Kidney (tissue), 22 donors: ENCODE measurements at places on chromosomes 3 and 15. TPM values are rescaled to one million over a fixed set of nuclear protein-coding genes. Genes with fewer than 3 reads are reported as not detected.
A peak's percentile ranks its signal among the peaks of the same experiment; 100 is the strongest.

DNA sequence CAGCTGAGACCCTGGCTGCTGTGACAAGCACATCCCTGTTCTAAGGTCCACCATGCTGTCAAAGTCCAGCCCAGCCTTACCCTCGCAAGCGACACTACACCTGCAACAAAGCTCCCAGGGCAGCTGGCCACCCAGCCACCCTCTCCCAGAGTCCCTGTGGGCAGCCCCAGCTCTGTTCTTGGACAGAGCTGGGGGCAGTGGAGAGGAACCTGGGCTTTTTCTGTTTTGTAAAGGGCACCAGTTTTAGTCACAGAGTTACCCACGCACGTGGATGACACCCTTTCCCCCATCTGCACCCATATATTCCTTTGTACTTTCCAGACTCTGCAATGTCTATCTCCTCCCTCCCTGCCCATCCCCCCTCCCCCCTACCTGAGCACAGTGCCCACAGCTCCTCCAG lies 38.9 kb downstream of the ACAN start:
- DNase-seq: no peak

DNA sequence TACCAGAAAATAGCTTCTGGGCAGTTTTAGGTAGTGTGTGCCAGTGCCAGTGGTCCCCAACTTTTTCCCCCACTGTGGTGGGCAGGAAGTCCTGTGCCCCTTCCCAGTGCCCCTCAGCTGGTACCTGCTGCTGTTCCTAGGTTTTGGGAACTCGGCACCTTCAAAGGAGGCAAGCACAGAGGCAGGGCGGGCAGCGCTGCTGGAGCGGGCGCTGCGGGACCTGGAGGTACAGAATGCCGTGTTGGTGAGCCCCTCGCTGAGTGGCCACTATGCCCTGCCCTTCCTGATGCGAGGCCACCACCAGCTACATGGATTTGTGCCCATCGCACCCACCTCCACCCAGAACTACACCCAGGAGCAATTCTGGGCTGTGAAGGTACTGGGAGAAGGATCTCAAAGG lies 3.1 kb upstream of the ACY1 start:
- no peak for DNase-seq

DNA sequence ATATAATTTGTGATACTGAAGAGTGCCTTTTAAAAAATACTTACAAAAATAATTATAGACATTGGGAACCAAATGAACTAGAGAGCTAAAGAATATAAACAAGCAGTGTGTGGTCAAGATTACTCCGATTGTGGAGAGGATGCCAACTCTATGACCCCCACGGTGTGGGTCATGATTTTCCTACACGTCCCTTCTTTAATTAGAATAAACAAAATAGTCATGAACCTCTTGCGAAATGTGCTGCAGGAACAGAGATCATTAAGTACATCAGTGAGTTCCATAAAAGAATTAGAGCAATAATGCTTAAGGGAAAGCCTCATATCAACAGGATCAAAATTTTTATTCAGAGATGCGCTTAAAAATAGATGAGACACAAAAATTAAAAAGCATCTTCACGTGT lies 476.6 kb upstream of the ROBO1 start:
- no peak for DNase-seq

DNA sequence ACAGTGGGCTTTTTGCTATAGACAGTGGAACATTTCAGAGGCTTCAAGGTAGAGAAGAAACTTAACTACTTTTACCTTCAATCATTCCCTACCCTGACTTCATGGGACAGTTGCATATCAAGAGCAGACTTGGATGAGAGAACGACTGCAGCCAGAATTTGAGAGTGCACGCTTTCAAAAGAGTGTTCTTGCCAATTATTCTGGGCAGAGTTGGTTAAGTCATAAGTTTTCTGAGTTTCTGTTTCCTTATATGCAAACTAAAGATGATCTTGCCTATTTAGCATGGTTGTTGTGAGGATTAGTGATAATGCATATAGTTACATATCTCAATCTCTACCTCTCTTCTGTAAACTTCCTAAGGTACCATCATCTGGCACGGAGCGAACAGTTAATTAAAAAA lies 7.6 kb downstream of the SLC9A9 start:
- DNase-seq: no peak

- no peak for DNase-seq
These were observed 60.2 kb downstream of the FILIP1L start for GRCh38 chr3:100053951-100054620.

GRCh38 chr3:46882377-46883053 lies 5.0 kb downstream of the PTH1R start:
- DNase-seq: peak; percentile 72

DNA sequence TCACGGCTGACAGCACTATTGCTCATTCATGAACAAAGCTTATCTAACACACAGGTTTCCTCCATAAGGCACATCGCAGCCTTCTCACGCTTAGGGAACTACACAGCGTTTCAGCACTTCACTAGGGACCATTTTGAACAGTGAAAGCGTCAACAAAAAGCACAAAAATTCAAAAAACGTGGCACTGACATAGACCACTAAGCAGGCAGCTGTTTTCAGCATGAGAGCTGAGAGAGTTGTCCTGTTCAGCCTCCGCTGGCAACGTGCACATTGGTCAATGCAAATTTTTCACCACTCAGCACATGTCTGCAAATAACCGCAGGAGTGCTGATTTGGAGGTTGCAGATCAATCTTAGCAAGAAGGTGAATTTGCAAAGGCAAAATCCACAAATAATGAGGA lies 109.2 kb downstream of the LRRK1 start:
- DNase-seq: peak; percentile 32

DNA sequence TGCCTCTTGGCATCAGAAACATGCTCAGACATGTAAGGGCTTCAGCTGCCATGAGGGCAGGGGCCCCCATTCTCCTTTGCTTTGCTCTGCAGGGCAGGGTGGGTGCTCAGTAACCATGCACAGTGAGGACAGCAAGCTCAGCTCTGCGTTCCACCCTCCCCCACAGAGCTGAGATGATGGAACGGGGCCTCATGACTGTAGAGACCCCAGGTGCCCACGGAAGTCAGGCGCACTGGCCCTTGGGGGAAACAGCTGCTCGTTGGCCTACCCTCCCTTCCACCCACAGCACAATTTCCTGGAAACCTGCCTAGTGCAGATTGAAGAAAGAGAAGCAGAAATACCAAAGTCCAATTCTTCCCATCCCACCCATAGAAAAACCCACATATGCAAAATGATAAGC lies 10.5 kb downstream of the CTXND1 start:
- DNase-seq: no peak

DNA sequence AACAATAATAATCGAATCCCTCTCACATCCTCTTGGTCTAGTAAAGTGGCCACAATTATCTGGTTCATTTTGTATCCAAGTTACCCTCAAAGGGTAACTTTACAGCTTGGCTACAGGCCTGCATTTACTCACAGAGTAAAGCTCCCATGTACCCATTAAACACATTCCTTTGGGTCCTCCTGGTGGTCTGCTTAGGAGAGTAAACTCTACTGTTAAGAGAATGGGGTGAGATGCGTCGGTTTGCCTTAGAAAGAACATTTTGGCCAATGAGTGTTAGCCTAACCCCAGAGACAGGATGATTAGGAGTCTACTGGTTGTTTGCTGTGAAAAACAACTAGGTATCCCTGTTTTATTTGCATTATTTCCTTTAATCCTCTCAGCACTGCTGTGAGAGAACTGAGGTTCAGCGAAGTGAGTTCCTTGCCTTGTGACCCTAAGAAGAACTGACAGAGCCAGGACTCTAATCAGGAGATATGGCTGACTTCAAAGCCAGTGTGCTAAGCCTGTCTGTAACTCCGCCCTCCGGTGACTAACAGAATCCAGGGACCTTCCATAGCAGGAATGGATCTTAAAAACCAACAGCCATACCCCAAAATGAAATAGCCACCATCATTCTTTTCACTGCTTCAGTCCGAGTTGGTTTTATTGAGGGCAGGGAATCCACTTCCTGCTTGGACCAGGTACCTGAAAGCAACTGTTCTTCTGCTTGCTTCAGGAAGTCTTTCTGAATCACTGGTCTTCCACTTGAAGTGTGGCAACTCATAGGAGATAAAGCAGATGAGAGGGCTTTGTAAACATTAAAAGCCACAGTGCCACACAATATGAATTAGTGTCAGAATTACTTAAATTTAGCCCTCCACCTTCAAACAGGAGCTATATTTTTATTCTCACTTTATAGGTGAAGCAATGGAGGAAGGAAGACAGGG lies 317.3 kb upstream of the WNT5A start:
- DNase-seq: no peak

DNA sequence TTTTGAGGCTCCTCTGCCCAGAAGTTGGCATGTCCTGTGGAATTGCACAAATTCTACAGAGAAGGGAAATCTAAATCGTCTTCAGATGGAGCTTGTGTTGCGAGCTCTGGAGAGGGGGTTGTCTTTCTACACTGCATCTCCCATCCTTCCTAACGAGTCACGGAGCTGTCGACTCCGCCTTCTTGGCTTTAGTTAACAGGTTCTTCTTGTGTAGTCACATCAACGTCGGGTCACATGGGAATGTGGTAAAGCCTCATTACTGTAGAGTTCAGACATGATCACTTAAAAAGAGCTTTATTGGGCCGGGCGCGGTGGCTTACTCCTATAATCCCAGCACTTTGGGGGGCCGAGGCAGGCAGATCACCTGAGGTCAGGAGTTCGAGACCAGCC lies 60.0 kb downstream of the DNASE1L3 start:
- no peak for DNase-seq

The GOLGA8G gene
- not detected for total RNA-seq

The DENND4A gene
- 35.9 TPM for total RNA-seq

The MOBP gene
- total RNA-seq: 0.16 TPM

The SGO1 gene
- total RNA-seq: 0.72 TPM
